ENCODE measurements at places on chromosomes 5 and 9.

DNA sequence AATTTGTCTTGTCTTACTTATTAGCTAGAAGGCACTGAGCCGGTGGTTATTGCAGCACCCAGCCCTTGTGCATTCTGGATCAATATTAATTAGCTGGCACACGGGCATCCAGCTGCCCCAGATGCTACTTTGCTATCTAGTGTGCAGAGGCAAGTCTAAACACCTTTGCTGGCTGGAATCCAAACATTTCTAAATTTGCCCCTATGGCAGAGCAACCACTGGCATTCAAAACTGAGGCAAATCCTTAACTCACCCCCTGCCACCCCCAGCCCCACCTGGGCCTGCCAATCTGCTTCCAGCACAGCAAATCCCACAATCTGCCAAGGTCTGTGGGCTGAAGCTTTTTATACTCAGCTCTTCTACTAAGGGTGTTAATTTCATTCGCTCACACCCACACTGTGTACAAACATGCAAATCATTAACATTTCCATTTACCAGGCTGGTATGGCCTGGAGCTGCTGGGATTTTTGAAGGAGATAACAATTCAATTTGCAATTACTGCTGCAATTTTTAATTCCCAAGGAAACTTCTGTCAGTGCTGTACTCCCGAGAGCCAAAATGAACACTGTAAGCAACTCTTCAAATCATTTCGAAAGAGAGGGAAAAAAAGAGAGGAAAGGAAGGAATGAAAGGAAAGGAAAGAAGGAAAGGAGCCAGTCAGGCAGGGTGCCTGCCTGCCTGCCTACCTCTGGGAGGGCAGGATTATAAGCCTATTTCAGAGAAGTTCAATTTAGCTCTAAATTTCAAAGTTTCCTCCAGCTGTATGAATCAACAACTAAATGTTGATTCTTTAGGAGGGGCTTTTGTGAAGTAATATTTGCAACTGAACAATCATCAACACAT is 35.5 kb downstream of the RAPGEF1 start:
- DNase-seq = no peak

DNA sequence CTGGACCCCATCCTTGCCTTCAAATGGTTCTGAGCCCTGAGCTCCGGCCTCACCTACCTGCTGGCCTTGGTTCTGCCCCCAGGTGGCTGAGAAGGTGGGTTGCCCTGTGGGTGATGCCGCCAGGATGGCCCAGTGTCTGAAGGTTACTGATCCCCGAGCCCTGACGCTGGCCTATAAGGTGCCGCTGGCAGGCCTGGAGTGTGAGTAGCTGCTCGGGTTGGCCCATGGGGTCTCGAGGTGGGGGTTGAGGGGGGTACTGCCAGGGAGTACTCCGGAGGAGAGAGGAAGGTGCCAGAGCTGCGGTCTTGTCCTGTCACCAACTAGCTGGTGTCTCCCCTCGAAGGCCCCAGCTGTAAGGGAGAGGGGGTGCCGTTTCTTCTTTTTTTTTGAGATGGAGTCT is 5.2 kb downstream of the CEL start:
- no peak for DNase-seq

DNA sequence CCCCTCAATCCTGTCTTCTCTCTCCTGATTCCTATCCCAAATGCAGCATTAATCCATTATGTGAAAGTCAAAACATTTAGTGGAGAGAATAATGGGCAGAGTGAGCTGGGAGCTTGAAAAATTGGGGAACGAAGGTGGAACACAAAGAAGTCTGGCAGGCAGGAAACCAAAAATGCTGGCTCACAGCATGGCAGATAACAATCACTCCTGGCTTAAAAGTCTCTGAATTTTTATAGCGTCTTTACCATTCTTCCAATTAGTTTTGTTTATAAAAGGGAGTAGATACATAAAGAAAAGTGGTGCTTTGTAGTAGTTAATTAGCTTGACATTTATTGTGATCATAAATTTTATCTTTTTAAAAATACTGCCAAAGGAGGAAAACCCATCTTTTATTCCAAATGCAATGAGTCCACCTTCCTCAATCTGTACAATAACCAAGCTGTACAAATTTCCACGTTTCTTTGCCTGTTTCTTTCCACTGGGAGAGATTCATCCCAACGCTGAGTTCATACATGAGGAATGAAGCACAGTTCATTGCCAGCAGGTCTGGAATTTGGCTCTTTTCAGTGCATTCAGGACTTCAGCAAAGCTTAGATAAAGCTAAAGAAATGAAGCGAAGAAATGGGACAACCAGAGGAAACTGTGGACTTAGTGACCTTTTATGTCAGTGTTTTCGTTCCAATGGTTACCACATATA is 174.7 kb downstream of the HMHB1 start:
- no peak for DNase-seq

DNA sequence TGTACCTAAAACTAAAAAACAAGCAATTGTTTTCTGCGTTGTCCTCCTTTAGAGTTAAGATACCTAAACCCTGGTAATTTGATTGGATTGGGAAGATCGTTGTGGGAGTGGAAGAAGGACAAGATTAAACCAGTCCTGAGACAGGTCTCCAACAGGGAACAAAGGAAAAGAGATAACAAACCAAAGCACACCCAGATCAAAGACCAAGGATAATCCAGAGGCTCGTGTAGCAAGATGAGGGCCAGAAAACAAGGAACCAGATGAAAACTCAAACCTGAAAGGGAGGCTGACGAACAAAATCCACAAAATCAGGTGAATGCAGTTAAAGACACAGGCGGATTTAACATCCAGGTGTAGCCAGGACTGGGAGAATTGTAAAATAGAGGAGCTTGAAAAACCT is 618.1 kb downstream of the SLCO4C1 start:
- no peak for DNase-seq

GRCh38 chr5:173645437-173645807 is 29.0 kb upstream of the BOD1 start:
- no peak for DNase-seq

- DNase-seq = no peak
Observed at GRCh38 chr5:133299728-133300127, 247.9 kb downstream of the HSPA4 start.

- DNase-seq = no peak
Observed at GRCh38 chr5:15376803-15377202, 123.2 kb upstream of the FBXL7 start.

GRCh38 chr5:151214614-151215545 is 9.0 kb downstream of the CCDC69 start:
- no peak for DNase-seq

DNA sequence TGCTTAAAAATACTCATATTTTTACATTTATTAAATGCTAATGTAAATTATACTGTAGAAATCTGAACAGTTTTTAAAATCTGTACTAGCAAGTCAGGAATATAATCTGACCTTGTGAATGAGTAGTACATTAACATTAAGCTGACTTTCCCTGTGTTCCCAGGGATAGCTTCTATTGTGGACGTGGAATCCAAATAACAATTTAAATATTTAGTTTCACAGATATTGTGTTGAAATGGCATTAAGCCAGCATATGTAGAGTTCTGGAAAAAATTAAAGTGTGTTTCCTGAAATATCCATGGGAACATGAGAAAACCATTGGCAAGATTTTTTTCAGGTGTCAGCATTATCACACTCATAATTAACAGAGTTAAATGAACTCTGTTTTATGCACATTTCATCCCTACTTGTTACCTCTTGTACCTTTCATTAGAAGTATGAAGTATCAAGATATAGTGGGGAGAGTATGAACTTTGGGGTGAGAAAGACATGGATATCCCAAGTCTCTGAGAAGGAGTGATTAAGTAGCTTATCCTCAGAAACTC is 5.7 kb downstream of the RABGAP1 start:
- no peak for DNase-seq

- DNase-seq = no peak
Observed at GRCh38 chr9:15622318-15622971, 69.6 kb downstream of the CCDC171 start.

DNA sequence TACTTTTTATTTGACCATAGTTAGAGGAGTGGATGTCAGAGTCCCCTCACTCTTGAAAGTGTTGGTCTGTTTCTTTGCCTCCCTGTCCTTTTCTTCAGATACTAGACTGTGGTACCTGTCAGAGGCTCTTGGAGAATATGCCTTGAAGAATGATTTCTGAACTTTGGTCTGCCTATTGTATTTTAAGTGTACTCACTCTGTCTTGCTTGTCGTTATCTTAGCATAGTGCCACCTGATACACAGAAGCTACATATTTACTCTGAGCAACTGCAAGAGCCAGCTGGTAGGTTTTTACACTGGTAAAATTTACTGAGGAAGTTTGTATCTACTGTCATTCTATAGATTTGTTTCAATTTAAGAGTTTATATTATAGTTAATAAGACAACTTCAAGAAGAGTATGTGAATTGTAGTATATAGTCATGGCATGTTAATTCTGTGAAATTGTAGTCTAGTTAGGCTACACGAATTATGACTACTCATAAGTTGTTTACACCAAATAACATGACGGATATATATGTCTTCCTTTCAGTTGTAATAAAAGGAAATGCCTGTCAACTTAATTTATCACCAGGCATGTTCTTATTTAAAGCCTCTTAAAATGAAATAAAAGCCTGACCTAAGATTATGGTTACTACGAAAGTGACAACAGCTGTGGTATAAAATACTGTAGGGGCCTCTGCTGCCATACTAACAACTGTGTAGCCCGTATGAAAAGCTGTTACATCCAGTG is 201.7 kb downstream of the KDM4C start:
- DNase-seq = no peak
